ENCODE measurements at places on chromosomes 4 and X. TPM values are rescaled to one million over a fixed set of nuclear protein-coding genes. Genes with fewer than 3 reads are reported as not detected.

Gene TMEM255A
- total RNA-seq = 0.31 TPM

Gene RTL3
- total RNA-seq = not detected

DNA sequence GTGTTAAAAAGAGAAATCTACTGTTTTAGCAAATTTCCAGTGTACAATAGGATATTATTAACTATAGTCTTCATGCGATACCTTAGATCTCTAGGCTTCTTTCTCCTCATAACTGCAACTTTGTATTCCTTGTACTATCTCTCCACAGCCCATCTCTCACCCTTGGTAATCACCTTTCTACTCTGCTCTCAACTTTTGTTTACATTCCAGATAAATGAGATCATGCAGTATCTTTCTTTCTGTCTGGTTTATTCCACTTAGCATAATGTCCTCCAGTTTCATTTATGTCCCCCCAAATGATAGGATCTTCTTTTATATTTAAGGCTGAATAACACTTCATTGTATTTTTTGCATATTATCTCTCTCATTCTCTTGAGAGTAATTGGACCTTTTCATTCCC lies 165.5 kb downstream of the HS3ST1 start:
- no peak for DNase-seq
- H3K27me3 ChIP-seq = no peaks in the 10 kb centered on the region
- no peaks in the 10 kb centered on the region for H3K4me1 ChIP-seq
- H3K36me3 ChIP-seq = no peaks in the 10 kb centered on the region
- no peak overlapping the region for H3K4me3 ChIP-seq

DNA sequence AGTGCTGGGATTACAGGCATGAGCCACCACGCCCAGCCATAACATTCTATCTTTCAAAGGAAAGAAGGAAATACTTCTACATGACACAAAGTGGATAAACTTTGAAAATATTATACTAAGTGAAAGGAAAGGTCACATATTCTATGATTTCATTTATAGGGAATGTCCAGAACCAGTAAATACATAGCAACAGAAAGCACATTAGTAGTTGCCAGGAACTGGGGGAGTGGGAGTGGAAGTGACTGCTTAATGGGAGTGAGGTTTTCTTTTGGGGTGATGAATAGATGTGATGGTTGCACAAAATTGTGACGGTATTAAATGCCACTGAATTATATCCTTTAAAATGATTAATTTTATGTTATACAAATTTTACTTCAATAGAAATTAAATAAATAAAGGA lies 95.7 kb upstream of the IL15 start:
- no peak overlapping the region for H3K4me3 ChIP-seq
- H3K27ac ChIP-seq = no peak overlapping the region
- no peaks in the 10 kb centered on the region for H3K27me3 ChIP-seq
- no peaks in the 10 kb centered on the region for H3K4me1 ChIP-seq

DNA sequence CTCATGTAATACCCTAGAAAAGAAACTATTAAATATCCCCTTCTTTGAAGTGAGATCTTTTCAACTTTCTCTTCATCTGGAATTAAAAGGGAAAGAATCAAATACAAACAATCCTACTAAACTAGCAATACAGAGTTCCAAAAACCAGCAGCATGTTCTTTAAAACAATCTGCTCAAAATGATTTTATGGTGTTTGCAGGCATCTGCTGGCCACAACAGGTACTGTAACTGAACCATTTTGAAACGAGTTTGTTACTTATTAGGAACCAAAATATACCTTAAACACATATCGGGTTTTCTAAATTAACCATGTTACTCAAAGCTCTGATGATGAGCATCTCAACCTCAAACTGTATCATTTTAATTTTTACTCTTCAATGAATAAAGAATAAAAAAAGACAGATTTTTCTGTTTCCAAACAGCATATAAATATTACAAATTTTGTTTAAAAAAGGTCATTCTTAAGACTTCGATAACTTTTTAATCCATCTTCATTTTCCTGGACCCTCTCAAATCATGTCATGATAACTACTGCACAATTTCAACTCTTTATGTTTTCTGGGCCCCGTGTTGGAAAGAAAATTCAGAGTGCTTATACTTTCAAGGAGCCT lies 56.5 kb downstream of the ARAP2 start:
- H3K36me3 ChIP-seq = no peaks in the 10 kb centered on the region
- H3K4me1 ChIP-seq = no peaks in the 10 kb centered on the region
- no peak overlapping the region for H3K4me3 ChIP-seq
- H3K27me3 ChIP-seq = no peaks in the 10 kb centered on the region

DNA sequence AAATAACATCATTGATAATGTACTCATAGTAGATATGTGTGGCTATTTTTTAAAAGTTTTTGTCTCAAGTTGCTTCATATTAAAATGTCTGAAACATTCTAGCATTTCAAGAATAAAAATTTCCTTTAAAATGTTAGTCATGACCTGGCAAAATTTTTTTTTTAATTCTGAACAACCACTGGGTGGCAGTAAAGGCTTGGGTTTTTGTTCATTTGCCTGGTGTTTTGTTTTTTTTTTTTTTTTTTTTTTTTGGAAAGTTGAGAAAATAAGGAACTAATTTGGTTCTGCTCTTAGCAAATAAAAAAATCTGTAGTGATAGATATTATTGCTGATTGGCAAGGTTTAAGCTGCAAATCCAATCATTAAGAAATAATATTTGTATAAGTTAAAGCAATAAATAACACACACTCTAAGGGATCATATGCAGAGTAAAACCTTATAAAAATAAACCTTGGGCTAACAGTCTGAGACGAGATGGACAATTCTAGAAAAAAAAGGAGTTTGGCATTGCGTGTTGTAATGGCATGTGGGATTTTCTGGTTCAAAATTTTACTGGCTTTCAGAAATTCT lies 81.4 kb downstream of the CEP44 start:
- H3K27ac ChIP-seq = no peak overlapping the region
- no peaks in the 10 kb centered on the region for H3K36me3 ChIP-seq
- DNase-seq = no peak
- H3K27me3 ChIP-seq = no peaks in the 10 kb centered on the region
- H3K4me1 ChIP-seq = no peaks in the 10 kb centered on the region

Data from Panc1 (cell line).